ENCODE measurements at places on chromosomes 3 and 15. TPM values are rescaled to one million over a fixed set of nuclear protein-coding genes. Genes with fewer than 3 reads are reported as not detected.
A peak's percentile ranks its signal among the peaks of the same experiment; 100 is the strongest.

GRCh38 chr3:41323467-41324155, 124.3 kb downstream of the CTNNB1 start:
- no peak for DNase-seq

GRCh38 chr15:56757875-56758274, 24.6 kb upstream of the ZNF280D start:
- DNase-seq = no peak

- DNase-seq = no peak
Measured at GRCh38 chr3:108953700-108954099, at the start of gene GUCA1C. TSS of gene GUCA1C (minus strand) at chr3:108953879. CDS start at chr3:108953762, 117 bp downstream.

- DNase-seq = peak; percentile 11
Measured at GRCh38 chr15:93088981-93089726, at the start of gene RGMA. TSS of gene RGMA (minus strand) at chr15:93089211. CDS start at chr15:93088932, 279 bp downstream.

GRCh38 chr3:133412183-133413132, 12.6 kb downstream of the BFSP2 start:
- DNase-seq = no peak

DNA sequence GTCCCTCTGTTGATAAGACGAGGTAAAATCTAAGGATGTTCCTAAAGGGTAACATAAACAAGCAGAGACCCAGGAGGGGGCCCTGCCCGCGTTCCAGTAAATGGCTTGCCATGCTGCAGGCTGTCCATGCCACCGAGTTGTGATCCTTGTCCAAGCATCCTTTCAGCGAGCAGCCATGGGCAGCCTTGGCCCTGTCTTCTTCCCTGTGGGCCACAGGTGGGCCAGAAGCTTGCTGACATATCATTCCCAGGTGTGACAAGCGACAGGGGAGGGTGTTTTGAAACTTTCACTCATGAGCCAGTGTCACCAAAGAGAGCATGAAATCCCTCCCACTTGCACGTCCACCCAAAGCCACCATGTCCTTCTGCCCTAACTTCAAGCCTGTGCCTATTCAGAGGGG, 53.7 kb downstream of the PCSK6 start:
- no peak for DNase-seq

GRCh38 chr3:186510374-186511079, 33.7 kb downstream of the CRYGS start:
- DNase-seq = no peak

GRCh38 chr15:95068701-95069521, 837.5 kb downstream of the MCTP2 start:
- no peak for DNase-seq

DNA sequence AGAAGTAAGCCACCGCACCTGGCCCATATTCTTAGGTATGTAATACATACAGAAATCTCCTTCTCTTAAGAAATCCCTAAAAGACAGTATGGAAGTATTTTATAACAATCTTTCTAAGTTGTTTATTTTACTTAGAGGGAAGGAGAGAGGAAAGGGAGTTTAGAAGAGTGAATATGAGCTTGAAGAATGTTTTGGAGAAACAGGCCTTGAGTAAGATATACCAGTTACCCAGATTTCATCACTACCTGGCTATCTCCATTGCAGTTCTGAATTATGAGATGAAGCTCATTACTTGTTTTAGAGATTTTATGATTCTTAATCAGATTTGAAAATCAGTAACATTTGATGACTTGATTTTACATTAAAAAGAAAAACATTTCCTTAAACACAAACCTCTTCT, 71.9 kb downstream of the DCUN1D1 start:
- DNase-seq = no peak

DNA sequence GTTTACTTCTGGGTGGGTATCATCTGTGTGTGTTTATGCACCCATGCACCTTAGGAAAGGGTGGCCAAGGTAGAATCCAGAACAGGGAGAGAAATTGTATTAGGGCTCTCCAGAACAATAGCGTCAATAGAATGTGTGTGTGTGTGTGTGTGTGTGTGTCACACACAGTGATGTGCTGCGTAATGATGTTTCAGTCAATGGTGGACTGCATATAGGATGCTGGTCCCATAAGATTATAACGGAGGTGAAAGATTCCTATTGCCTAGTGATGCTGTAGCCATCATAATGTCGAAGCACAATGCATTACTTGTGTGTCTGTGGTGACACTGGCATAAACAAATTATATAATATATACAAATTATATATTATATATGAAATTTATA, 69.3 kb upstream of the PRR23C start:
- no peak for DNase-seq

GRCh38 chr15:85673326-85673725, 121.4 kb downstream of the KLHL25 start:
- no peak for DNase-seq

GRCh38 chr3:50139308-50139707, 15.8 kb upstream of the SEMA3F start:
- DNase-seq = no peak

GRCh38 chr3:129162729-129163579, 2.1 kb upstream of the ISY1 start:
- DNase-seq = peak; percentile 26

GRCh38 chr3:4976109-4976508, 3.1 kb upstream of the BHLHE40 start:
- DNase-seq = peak; percentile 83

- no peak for DNase-seq
Measured at GRCh38 chr3:135688003-135688402, 277.5 kb upstream of the PPP2R3A start.

DNA sequence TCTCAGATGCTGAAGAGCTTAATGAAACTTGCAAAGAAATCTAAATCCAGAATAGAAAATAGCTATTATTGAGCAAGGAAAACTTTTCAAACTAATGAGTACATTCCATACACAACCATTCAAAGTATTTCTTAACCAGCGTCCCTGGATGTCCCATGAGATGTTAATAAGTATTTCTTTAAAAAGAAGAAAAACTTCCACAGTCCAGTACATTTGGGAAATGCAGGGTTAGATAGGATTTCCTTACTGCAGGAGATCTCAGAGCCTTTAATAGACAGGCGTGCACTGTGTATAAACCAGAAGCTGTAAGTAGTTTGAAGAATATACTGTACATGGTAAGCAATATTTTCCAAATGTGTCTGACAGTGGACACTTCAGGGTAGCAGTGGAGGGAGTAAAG, 29.6 kb upstream of the BHLHE40 start:
- DNase-seq = no peak

DNA sequence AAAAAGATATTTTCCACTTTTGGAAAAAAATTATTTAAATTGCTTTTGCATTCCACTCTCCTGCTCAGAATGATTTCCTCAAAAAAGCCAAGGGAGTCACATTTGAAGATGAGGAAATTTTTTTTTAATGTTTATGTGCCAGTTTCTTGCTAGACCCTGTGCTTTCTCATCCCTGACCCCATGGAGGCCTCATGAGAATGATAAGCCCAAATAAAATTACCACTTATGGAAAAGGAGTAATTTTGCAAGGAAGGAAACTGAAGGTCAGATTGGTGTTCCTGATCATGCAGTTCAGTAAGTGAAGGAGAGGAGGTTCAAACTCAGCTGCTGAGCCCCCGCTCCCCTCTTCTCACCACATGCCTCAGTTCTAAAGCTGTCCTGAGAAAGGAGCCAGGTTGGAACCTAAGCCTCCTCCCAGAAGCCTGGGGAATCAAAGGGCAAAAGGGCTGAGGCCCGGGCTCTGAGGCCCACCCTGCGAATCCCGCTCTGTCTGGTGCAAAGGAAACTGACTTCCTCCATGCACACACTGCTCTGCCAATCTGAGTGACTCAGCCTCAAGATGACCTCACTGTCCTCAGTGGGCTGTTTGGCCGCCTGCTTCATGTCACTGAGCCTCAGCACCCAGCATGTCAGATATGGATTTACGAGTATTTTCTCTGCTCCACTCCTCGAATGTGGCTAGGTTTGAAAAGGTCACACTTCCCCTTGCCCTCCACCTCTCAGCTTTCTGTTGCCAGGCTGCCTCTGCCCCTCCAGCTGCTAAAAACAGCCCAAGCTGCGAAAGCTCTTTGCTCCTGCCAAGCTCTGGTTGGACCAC, 56.9 kb upstream of the FLNB start:
- DNase-seq = peak; percentile 48

GRCh38 chr15:70491201-70491621, 272.1 kb downstream of the UACA start:
- peak; percentile 56 for DNase-seq

GRCh38 chr3:53154881-53155285, 6.1 kb upstream of the PRKCD start:
- no peak for DNase-seq

DNA sequence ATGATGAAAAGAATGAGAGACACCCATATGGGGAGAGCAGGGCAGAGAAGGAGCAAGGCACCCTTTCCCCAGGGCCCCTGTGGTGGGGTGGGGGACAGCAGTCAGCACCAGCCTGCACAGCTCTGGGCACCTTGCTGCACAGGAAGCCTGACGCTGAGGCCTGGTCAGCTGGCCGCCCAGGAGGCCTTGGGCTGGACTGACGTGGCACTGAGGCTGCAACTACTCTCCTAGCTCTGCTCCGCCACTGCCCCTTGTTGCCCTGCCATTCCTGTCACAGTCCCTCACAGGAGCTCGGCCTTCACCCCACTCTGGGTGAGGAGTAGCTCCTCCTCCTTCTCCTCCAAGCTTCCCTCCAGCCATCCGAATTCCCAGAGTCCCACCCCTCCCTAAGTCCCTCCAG, 99.7 kb downstream of the CPN2 start:
- DNase-seq = no peak

- no peak for DNase-seq
Measured at GRCh38 chr3:118501152-118501551, 533.5 kb downstream of the IGSF11 start.

DNA sequence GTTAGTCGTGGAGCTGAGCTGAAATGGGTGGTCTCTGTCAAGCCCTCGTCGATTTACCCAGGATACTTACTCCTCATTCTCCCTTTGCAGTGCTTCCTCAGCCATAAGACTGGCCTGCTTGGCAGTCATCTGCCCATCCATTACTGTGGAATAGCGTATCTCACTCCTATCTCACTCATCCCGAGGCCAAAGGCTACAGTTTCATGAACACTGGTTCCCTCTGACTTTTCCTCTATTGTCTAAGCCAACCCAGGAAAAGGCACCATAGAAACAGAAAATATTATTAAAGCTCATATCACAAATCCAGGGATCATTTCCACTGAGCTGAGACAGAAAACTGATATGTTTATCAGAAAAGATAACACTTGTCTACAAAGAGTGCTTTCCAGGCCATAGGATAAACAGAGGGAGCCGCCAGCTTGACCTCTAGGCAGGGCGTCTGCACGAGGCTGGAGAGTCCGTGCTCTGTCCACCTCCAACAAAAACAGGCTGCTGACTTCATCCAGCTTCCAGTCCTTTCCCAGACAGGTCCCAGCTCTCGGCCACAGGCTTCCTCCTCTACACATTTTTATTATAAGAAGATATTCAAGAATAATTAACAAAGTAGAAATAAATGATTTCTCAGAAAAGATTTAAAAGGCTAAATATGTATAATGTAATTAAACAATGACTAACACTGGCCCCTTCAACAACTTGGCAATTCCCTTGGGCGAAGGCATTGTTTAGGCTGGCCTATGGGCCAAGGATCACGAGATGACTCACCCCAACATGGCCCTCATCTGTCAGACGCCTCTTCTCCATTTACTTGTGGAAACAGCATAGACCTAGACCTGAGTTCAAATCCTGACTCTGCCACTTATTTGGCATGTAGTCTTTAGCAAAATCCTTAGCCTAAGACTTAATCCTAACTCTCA, 27.4 kb upstream of the BOC start:
- DNase-seq = no peak

DNA sequence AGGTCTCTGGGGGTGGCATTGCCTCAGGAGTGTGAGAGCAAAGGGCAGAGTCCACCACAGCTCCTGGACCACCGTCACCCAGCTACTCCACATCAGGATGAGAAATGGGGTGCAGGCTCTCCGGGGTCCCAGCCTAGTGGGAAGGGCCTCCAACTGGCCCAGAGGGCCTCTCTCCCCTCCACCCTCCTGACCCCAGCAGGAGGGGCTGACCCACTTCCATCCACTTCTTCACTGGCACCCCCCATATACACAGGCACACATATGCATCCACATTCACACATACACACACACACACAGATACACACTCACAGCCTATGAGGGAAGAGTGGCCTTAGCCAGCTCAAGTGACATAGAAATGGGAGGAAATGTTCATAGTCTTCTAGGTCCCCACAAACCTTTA, 286.0 kb downstream of the OCA2 start:
- no peak for DNase-seq

- DNase-seq = peak; percentile 75
Measured at GRCh38 chr15:70474471-70475406, 288.6 kb downstream of the UACA start.

DNA sequence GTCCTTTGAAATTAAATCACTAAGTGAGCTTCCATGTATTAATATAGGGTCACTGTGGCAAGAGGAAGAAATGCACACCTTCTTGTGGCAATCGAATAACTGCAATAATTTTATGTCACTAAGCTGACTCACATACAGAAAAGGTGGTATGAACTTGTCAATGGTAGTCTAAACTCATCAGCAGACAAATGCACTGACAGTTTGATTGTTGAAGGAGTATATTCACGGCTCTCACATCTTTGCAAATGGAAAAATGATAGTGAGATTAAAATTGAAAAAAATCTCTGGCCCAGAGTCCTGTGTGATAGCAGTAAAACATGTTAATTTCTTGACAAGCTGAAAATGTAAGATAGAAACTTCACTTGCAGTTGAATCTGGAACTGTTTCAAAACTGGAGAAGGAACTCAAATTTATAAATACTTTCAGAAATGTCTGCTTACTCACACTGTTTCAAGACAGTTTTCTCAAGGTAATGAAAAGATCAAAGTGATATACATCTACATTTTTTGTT, 215.8 kb upstream of the CADM2 start:
- DNase-seq = no peak

DNA sequence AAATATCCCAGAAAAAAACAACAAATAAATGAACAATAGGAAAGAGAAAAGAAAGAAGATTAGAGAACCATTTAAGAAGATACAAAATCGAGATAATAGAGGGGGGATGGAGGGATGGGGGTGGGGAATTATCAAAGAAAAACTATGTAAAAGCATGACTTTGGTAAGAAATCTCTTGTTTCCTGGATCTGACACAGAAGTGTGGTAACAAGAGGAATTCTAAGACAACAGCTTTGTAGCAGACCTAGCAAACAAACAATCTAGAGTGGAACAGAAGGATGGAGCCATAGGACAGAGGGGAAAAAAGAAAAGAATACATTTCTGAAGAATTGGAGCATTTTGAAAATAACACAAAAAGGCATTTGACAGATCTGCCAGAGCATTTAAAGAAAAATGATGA, 49.3 kb upstream of the HEG1 start:
- no peak for DNase-seq

DNA sequence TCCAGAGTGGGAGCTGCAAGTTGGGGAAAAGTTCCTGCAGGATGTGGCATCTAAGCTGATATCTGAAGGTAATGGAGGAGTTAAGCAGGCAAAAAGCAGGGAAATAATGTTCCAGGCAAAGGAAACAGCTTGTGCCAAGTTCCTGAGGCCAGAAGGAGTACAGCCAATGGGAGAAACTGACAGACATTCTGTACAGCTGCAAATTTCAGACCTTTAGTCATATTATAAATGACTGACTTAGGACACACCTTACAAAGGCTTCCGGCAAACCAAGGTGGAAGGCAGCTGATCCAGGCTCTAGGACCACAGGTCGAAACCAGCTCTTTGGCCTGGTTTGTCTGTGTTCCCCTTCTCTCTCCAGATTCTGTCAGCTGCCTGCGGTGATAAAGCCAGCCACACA, 9.3 kb downstream of the WWTR1 start:
- no peak for DNase-seq

ATP13A4 gene
- 2.8 TPM for total RNA-seq

HRH1 gene
- 0.59 TPM for total RNA-seq

CYP11A1 gene
- 0.31 TPM for total RNA-seq

CLCN2 gene
- 4.2 TPM for total RNA-seq

SLC35A5 gene
- total RNA-seq = 15.3 TPM

ZBBX gene
- not detected for total RNA-seq

CLDN1 gene
- 0.58 TPM for total RNA-seq

MBD4 gene
- total RNA-seq = 38.9 TPM

Measured in activated CD8-positive, alpha-beta T cell treated with anti-CD3 and anti-CD28 coated beads for 36 hours (primary cell).